ENCODE measurements at places on chromosomes 3 and 15.

DNA sequence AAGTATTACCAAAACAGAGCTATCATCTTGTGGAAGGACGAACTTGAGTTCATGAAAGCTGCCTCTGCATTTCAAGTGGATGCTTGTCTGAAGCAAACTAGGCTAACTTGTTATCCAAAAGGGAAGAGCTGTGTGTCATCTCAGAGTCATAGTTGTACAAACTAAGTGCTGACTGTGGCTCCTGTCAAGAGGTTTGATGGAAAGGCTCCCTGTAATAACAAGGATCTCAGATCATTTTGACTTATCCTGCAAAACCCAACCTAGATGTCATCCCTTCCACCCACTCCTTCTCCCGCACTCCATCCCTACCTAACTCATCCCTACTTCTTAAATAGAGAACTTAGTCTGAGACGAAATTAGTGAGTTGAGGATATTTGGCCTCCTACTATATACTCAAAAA, 110.8 kb downstream of the NR2E3 start:
- no peak overlapping the region for H3K27ac ChIP-seq
- H3K27me3 ChIP-seq: no peaks in the 10 kb centered on the region
- H3K4me1 ChIP-seq: no peaks in the 10 kb centered on the region
- H3K36me3 ChIP-seq: no peaks in the 10 kb centered on the region
- H3K4me3 ChIP-seq: no peak overlapping the region

- no peak overlapping the region for H3K27ac ChIP-seq
- H3K27me3 ChIP-seq: no peaks in the 10 kb centered on the region
- H3K4me3 ChIP-seq: no peak overlapping the region
- DNase-seq: no peak
- no peaks in the 10 kb centered on the region for H3K36me3 ChIP-seq
These were observed 21.0 kb downstream of the TP53BP1 start for GRCh38 chr15:43471975-43472374.

DNA sequence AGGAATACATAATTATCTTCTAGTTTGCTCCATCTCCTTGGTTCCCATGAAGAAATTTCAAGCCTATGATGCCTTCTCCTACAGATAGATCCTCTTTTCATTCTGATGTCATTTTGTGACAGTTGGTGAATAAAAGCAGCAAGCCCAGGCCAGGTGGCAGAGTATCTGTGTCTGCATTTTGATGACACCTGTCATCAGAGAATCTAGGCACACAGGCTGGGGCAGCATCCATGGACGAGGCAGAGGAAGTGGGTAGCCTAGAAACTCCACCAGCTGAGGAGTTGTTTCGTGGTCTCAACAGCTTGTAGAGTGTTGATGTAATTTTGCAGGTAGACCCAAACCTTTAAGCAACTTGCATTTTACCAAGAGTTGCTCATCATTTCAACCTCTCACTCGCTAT, 269.8 kb downstream of the FEZF2 start:
- H3K4me3 ChIP-seq: no peak overlapping the region
- no peaks in the 10 kb centered on the region for H3K4me1 ChIP-seq
- no peak for DNase-seq
- no peaks in the 10 kb centered on the region for H3K36me3 ChIP-seq
- H3K27ac ChIP-seq: no peak overlapping the region

DNA sequence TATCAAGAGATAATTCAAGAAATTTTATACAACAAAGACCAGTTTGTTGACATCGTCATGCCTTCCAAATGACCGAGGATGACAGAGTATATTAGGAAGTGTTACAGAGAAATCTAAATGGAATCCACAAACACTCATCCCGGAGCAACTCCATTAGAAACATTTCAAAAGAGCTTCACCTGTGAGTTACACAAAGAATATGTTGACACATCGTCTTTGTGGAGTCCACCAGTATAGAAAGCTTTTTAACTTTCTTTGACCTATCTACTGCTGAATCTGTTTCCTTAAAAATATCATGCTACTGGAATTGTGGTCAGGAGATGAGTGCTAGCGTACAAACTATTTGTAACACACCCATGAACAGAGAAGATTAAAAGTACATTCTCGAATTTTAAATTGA, 130.4 kb downstream of the SUCLG2 start:
- no peaks in the 10 kb centered on the region for H3K27me3 ChIP-seq
- H3K4me3 ChIP-seq: no peak overlapping the region
- no peaks in the 10 kb centered on the region for H3K4me1 ChIP-seq
- no peaks in the 10 kb centered on the region for H3K36me3 ChIP-seq
- no peak for DNase-seq
- no peak overlapping the region for H3K27ac ChIP-seq

- no peaks in the 10 kb centered on the region for H3K36me3 ChIP-seq
- H3K27ac ChIP-seq: no peak overlapping the region
- H3K4me3 ChIP-seq: no peak overlapping the region
- peaks cover 6% of the 10 kb centered on the region for H3K4me1 ChIP-seq
These were observed 78.1 kb downstream of the ATP10A start for GRCh38 chr15:25784876-25785640.

GRCh38 chr3:141625506-141625905, 112.6 kb upstream of the RNF7 start:
- H3K4me1 ChIP-seq: no peaks in the 10 kb centered on the region
- no peak for DNase-seq
- H3K27me3 ChIP-seq: no peaks in the 10 kb centered on the region
- H3K27ac ChIP-seq: no peak overlapping the region
- H3K36me3 ChIP-seq: no peaks in the 10 kb centered on the region

GRCh38 chr3:126124896-126125295, 41.0 kb upstream of the SLC41A3 start:
- no peak for DNase-seq
- no peaks in the 10 kb centered on the region for H3K36me3 ChIP-seq
- H3K27ac ChIP-seq: no peak overlapping the region
- no peak overlapping the region for H3K4me3 ChIP-seq

GRCh38 chr15:84671211-84671610, 13.2 kb upstream of the NMB start:
- H3K27me3 ChIP-seq: no peaks in the 10 kb centered on the region
- no peaks in the 10 kb centered on the region for H3K4me1 ChIP-seq
- DNase-seq: no peak
